ENCODE measurements at places on chromosomes 2 and 18.

DNA sequence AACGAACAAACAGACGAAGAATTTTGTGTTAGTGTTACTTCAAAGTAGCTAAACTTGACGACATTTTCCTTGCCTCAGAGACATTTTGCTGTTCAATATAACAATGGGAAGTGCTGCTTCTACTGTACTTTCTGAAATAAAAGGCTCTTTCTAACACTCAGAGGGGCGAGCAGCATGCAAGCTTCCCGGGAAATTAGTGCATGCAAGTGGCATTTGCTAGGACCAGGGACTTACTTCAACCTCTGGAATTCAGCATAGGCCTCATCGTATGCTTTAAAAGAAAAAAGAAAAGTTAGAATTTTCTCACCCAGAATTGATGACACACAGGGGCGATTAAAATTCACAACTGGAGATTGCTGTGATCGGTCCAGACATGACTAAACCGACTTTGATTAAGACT lies 62.5 kb upstream of the LPIN2 start:
- no peak for DNase-seq

GRCh38 chr2:121906170-121906569 lies 150.7 kb downstream of the TSN start:
- no peak for DNase-seq

DNA sequence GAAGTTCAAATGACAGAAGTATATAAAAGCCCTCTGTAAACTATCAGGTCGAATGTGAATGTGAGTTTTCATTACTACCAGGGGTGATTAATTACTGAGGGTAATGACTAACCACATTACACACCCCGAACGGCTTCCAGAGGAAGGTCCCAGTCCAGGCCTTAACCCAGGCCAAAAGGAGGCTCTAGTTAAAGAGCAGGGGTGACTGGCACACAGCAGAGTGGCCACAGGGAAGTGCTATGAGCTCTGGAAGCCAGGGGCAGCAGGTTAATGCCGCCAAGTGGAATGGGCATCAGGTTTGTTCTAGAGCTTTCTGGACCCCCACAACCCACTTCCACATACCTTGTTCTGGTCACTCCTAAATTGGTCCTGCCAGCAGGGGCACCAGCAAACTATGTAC lies 87.7 kb downstream of the BCL11A start:
- no peak for DNase-seq

DNA sequence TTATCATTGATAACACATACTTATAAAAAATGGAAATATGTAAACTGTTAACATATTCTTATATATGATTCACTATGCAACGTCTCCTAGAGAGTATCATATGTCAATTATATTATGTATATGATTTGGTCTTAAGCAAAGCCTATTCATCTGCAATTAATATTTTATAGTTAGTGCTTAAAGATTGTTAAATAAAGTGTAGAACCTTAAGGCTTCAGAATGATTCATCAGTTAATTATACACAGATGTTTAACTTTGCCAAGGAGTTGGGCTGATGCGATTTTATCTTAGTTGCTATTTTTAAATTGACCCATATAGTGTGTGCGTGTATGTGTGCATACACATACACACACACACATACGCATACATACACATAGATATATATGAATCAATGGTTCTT lies 323.1 kb downstream of the RBM43 start:
- DNase-seq = no peak

- no peak for DNase-seq
Measured at GRCh38 chr18:76764291-76764901, 58.0 kb upstream of the ZNF236 start.

GRCh38 chr2:136246086-136246669 lies 128.2 kb upstream of the CXCR4 start:
- no peak for DNase-seq

GRCh38 chr18:54616220-54616848 lies 25.3 kb downstream of the DYNAP start:
- DNase-seq = no peak

GRCh38 chr2:186347472-186347871 lies 138.6 kb upstream of the ZC3H15 start:
- DNase-seq = no peak

DNA sequence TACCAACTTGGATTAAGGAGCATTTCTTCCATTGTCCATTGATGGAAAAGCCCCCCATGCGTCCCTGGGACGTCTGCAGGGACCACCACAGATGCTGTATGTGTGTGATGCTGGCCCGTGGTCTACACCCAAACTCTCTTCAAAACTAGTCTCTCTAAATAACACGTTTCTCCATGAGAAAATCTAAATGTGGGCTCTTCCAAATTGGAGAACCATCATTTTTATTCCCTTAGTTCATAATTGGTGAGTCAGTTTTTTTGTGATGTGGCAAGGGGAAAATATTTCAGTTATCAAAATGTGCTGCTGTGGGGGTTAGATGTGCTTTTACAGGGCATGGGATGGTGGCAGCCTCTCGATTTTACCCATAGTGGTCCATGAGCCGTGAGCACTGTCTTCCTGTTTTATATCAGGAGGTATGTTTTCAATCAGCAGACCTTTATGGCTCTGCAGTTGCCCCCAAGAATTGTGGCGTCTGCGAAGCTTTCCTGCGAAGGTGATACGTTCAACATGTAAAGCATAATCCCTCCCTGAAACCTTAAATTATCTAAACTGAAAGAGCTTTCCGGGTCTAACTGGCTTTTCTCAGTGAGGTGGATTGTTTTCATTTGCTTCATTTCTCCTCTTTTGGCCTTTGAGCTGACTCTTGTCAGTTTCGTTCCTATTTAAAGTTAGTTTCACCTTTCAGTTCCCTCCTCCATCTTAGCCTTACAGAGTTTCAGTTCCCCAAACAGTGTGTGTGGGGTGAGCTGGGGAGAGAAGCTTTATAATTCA lies 78.4 kb downstream of the SETBP1 start:
- DNase-seq = no peak

DNA sequence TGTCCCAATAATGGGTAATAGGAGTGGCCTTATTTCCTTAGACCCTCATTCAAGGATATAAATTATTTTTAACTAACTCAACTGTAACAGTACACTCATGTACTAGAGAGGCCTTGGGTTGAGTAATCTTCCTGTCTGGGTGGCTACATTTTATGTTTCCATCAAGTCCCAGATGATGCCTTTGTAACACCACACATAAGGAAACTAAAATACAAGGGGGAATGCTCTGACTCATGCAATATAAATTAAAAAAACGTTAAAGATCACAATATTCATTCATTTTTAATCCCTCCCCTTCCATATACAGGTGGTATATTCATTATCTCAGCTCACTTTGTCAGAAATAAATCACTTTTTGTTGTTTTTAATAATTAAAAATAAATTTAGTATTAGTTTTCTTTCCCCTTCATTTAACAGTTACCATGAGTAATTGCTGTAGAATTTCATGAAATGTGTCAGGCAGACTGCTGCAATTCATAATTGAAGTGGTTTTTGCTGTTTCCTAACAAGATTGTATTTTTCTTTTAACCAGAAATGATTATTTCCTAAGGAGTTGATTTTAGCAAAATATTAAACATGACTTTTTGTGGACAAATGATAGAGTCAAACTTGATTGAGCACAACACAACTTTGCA lies 1403.6 kb downstream of the SUCLG1 start:
- DNase-seq = no peak

- DNase-seq = no peak
Measured at GRCh38 chr2:11466307-11467128, 557 bp upstream of the E2F6 start.

- DNase-seq = no peak
Measured at GRCh38 chr18:24270937-24271380, 126.7 kb downstream of the OSBPL1A start.

GRCh38 chr2:227280895-227281294 lies 44.2 kb upstream of the MFF start:
- DNase-seq = no peak

DNA sequence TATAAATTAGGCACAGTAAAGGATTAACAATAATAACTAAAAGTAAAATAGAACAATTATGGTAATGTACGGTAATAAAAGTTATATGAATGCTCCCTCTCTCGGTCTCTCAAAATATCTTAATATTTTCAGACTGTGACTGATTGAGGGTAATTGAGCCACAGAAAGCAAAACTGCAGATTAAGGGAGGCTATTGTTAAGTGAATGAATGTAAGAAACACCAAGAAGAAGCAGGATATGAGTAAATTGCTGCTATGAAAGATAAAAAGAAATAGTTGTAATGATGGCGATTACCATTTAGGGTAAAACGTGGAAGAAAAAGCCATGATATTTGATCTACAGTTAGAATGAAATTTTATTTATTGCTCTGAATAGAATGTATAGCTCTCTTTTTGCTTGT lies 24.1 kb downstream of the GULP1 start:
- DNase-seq = no peak

GRCh38 chr2:149857344-149857743 lies 269.8 kb upstream of the MMADHC start:
- no peak for DNase-seq

- no peak for DNase-seq
Measured at GRCh38 chr18:69949538-69949936, 1.9 kb upstream of the CD226 start.

DNA sequence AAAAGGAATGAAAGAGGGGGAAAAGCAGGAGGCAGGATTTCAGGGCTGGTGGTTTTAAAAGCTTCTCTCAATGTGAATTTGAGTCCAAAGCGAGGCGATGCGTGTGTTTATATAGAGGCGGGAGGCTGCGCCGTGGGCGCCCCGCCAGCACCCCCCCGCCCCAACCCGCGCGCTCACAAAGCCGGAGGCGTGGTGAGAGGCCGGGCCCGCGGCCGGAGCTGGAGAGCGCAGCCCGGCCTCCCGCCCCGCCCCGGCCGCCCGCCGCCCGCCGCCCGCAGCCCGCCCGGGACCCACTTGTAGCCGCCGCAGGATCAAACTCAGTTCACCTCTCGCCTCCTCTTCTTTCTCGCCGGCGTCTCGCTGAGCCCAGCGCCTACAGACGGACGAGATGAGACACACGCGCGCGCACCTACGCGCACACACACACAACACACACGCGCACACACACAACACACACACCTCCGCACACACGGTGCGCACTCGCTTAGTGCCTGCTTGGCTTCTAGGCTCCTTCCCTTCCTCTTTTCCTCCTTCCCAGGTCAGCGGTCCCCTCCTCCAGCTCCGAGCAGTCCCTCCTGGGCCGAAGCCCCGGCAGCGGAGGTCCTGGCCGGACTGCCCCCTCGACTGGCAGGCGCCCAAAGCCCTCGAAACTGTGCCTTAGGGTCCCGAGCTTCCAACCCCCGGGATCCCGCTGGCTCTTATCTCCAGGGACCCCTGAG lies 1.3 kb upstream of the CYP26B1 start:
- peak; percentile 73 for DNase-seq

DNA sequence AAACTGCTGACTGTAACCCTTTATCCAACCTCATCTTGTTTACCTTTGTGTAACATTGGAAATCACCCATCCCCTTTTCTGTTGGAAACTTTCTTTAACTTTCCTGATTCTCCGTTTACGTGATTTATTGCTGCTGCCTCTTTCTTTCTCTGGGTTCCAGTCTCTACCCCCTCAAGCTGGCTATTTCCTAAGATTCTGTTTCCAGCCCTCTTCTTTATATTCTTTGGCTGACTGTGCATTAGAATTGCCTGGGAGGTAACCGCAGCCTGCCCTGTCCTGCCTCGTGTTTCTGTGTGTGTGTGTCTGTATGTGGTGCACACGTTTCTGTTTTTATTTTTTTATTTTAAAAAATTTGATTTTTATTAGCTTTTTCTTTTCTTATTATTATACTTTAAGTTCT lies 229.2 kb downstream of the PLCL1 start:
- no peak for DNase-seq

GRCh38 chr2:239776436-239777005 lies 248.6 kb downstream of the NDUFA10 start:
- DNase-seq = no peak

DNA sequence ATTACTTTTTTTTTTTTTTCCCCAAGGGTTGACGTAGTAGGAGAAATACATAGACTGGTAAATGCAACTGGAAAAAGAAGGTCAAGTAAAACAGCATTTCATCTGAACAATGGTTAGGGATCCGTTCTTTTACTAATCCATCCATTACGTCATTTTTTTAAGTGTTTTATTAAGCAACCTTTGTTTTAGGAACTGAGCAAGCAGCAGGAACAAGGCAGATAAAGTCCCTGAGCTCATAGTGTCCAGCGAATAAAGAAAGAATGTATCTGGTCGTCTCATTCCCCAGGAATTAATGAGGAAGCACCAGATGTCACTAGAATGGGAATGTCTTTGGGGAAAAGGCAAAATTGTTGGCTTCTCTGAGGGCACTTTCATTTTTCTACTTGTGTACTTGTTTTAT lies 842.4 kb downstream of the TDRD15 start:
- DNase-seq = no peak

GRCh38 chr18:48099481-48100164 lies 169.2 kb upstream of the SMAD2 start:
- DNase-seq = no peak

- DNase-seq = no peak
Measured at GRCh38 chr18:79305911-79306310, 89.8 kb upstream of the NFATC1 start.

DNA sequence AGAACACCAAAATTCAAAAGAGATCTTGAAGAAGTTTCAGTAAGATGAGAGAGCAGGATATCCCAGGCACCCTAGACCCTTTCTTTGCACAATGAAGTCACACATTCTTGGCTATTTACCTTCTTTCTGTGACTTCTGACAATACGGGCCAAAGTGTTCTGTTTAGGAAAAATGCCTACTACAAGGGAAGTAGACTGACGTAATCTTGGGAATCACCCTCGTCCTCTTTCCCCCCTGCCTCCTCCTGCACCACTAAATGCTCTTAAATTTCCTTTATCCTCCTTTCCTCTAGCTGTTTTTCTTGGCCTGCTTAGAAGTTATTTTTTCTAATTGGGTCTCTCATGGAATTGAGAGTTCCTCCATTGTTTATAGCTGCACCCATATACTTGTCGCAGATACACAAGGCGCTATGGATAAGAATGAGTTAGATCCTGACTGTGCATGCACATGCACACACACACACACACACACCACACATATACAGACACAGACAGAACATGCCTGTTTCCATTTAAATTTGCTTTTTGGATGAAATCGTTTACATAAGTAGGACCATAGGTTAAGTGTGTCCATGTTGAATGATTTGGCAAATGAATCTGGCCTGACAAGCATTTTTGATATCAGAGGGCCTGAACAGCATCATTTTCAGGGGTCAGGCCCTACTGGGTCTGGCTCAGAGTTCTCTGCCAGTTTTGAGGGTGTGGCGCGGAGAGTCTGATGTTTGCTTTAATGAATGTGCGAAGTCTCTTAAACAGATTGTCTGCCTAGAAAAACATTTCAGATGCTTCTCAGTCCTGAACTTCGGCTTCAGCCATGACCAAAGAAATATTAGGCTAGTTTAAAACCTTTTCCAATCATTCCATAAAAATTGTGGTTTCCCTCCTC lies 131.9 kb upstream of the NT5C1B start:
- no peak for DNase-seq

GRCh38 chr2:230957756-230958391 lies 32.8 kb upstream of the GPR55 start:
- no peak for DNase-seq

GRCh38 chr18:3248062-3248657 lies 559 bp downstream of the MYL12A start:
- peak; percentile 56 for DNase-seq

DNA sequence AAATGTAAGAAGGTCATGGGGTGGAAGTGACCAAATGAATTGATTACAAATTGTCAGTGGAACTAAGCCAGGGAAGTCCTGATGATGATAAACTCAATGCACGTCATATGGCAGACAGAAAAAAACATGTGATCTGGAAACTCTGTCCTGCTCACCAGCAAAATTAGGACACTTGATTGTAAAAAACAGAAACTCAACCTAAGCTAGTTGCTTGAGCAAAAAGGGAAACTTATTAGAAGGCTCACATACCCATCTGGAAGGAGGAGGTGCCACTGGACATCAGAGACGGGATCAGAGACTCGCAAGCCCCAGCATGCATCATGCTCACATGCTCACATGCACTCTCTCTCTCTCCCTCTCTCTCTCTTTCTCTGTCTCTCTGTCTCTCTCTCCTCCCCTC lies 96.8 kb downstream of the SP3 start:
- DNase-seq = no peak
